ENCODE measurements at places on chromosomes 6 and 20.
A peak's percentile ranks its signal among the peaks of the same experiment; 100 is the strongest.

GRCh38 chr20:46552460-46553420 is 2.3 kb upstream of the OCSTAMP start:
- H3K36me3 ChIP-seq, result no peaks in the 10 kb centered on the region
- H3K4me3 ChIP-seq, result no peak overlapping the region
- DNase-seq, result no peak
- no peaks in the 10 kb centered on the region for H3K4me1 ChIP-seq

DNA sequence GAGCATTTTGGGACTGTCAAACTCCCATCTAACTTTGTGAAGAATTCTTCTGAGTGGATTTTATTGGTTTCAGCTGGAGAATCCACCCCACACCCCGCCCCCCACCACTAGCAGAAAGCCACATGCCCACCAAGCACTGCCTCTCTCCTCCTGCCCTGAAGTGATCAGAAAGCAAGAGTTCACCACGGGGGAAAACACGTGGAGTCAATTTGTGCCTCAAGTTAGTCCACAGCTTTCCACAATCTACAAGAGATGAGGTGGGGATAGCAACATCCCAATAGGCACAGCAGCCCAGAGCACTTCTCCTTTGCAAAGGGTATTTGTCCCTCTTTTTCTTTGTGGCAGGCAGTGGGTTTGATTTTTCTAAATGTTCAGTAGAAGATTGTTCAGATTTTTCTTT is 177.3 kb upstream of the NT5E start:
- H3K27me3 ChIP-seq, result no peaks in the 10 kb centered on the region
- no peaks in the 10 kb centered on the region for H3K36me3 ChIP-seq
- no peak overlapping the region for H3K27ac ChIP-seq
- no peak for DNase-seq
- no peak overlapping the region for H3K4me3 ChIP-seq
- no peaks in the 10 kb centered on the region for H3K4me1 ChIP-seq

GRCh38 chr6:6694368-6694780 is 105.9 kb downstream of the LY86 start:
- no peak overlapping the region for H3K4me3 ChIP-seq
- H3K27me3 ChIP-seq, result no peaks in the 10 kb centered on the region
- no peaks in the 10 kb centered on the region for H3K36me3 ChIP-seq
- H3K4me1 ChIP-seq, result no peaks in the 10 kb centered on the region

DNA sequence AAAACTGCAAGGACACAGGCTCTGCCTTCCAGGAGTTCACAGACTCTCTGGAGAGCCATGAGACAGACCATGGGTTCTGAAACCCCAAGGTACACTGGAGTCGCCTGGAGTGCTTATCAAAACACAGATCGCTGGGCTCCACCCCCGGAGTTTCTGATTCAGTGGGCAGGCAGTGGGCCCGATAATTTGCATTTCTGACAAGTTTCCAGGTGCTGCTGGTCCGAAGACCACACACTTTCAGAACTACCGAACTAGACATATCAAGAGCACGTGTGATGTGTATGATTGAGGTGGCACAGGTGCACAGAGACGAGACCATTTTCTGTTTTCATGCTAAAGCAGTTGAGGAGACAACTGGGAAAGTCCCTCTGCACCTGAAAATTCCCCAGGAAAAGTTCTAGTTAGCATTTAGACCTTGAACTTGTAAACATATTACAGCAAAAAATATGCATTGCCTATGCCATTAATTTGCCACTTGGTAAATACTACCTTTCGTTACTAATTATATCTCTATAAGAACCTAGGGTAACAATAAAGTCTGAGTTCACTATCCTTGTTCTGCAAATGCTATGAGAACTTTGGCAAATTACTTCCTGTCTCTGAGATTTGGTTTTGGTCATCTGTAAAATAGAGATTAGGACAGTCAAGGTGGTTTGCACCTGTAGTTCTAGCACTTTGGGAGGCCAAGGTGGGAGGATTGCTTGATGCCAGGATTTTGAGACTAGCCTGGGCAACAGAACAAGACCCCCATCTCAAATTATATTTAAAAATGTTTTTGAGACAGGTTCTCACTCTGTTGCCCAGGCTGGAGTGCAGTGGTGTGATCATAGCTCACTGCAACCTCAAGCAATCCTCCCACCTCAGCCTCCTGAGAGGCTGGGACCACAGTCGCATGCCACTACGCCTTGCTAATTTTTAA is 14.3 kb upstream of the PIM1 start:
- no peaks in the 10 kb centered on the region for H3K27me3 ChIP-seq
- no peak for DNase-seq
- no peak overlapping the region for H3K27ac ChIP-seq

- no peaks in the 10 kb centered on the region for H3K4me1 ChIP-seq
- no peaks in the 10 kb centered on the region for H3K27me3 ChIP-seq
- no peak for DNase-seq
- H3K27ac ChIP-seq, result no peak overlapping the region
- H3K36me3 ChIP-seq, result no peaks in the 10 kb centered on the region
Measured at GRCh38 chr20:32914031-32914430, 55.3 kb downstream of the EFCAB8 start.

GRCh38 chr6:143611580-143611979 is 66.2 kb upstream of the PHACTR2 start:
- H3K27me3 ChIP-seq, result no peaks in the 10 kb centered on the region
- no peak overlapping the region for H3K4me3 ChIP-seq
- no peaks in the 10 kb centered on the region for H3K4me1 ChIP-seq
- no peak overlapping the region for H3K27ac ChIP-seq
- no peak for DNase-seq
- no peaks in the 10 kb centered on the region for H3K36me3 ChIP-seq

DNA sequence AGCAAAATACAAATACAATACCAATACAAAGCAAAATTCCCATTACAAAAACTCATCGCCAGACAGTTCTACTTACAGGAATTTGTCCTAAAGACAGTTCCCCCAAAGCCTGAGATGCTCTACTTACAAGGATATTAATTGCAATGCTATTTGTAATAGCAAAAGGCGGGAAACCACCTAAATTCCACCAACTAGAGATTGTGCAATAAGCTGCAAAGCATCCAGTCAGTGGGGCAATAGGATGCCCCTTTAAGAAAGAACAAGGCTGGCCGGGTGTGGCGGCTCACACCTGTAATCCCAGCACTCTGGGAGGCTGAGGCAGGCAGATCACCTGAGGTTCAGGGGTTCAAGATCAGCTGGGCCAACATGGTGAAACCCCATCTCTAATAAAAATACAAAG is 39.1 kb downstream of the FAM209B start:
- no peak overlapping the region for H3K4me3 ChIP-seq
- DNase-seq, result no peak

- H3K27me3 ChIP-seq, result no peaks in the 10 kb centered on the region
- H3K27ac ChIP-seq, result no peak overlapping the region
- no peak overlapping the region for H3K4me3 ChIP-seq
- no peak for DNase-seq
- no peaks in the 10 kb centered on the region for H3K4me1 ChIP-seq
Measured at GRCh38 chr20:37511610-37512275, 9.3 kb upstream of the NNAT start.

GRCh38 chr6:13287104-13287503 is 41.2 kb downstream of the TBC1D7 start:
- no peak for DNase-seq
- H3K27ac ChIP-seq, result no peak overlapping the region
- H3K36me3 ChIP-seq, result no peaks in the 10 kb centered on the region

DNA sequence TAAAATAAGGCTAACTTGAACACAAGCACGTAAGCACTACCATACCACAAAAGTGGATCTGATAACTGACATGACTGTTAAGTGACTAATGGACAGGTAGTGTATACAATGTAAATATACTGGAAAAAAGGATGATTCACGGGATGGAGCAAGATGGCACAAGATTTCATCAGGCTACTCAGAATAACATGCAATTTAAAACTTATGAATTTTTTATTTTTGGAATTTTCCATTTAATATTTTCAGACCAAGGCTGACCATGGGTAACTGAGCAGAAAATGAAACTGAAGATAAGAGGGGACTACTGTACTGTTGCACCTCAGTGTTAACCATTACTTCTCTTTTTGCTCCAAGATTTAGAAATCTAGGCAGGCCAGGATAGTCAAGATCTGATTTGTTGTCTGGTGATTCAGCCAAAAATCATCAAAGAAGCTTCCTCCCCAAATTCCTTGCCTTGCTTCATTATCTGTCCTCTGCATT is 45.4 kb downstream of the TPBG start:
- no peak overlapping the region for H3K27ac ChIP-seq
- no peaks in the 10 kb centered on the region for H3K27me3 ChIP-seq
- no peaks in the 10 kb centered on the region for H3K4me1 ChIP-seq
- no peaks in the 10 kb centered on the region for H3K36me3 ChIP-seq

DNA sequence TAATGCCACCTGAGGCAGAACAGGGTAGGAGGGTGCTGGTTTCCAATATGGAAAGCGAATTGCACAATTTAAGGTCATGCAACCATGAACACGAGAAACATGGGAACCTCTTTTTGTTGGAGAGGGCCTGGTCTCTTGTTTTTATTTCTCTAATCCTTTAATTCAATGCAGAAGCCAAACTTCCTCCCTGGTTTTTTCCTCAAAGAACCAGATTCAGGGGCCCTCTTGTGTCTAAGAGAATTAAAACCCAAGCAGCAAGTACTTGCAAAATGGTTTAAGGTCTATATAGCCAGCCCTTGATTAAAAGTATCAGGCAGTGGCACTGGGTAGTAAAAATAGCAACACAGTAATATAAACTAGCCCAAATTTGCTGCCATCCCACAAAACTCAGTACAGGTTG is 19.5 kb downstream of the GSTA4 start:
- DNase-seq, result no peak
- H3K4me1 ChIP-seq, result no peaks in the 10 kb centered on the region
- no peak overlapping the region for H3K4me3 ChIP-seq
- no peaks in the 10 kb centered on the region for H3K27me3 ChIP-seq

- no peaks in the 10 kb centered on the region for H3K4me1 ChIP-seq
- H3K36me3 ChIP-seq, result no peaks in the 10 kb centered on the region
- H3K27ac ChIP-seq, result no peak overlapping the region
- H3K27me3 ChIP-seq, result no peaks in the 10 kb centered on the region
- no peak overlapping the region for H3K4me3 ChIP-seq
Measured at GRCh38 chr20:33291830-33292355, 8.9 kb downstream of the BPIFB1 start.

DNA sequence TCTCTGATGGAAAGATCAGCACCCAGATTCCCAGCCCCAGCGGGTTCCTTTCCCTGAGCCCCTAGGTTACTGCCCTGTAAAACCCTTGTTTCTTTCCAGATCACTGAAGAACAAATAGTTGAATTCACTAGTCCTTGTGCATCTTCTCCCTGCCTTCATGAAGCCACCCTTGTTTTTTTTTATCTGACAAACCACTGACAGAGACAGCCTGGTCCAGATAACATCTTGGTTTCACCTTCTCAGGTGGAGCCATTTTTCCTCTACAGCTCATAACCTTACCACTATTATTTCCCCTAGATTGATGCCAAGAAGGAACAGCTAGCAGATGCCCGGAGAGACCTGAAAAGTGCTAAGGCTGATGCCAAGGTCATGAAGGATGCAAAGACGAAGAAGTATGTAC is 15.9 kb upstream of the PLCG1 start:
- H3K27me3 ChIP-seq, result no peaks in the 10 kb centered on the region
- DNase-seq, result no peak
- no peak overlapping the region for H3K27ac ChIP-seq
- H3K4me3 ChIP-seq, result no peak overlapping the region
- no peaks in the 10 kb centered on the region for H3K36me3 ChIP-seq

DNA sequence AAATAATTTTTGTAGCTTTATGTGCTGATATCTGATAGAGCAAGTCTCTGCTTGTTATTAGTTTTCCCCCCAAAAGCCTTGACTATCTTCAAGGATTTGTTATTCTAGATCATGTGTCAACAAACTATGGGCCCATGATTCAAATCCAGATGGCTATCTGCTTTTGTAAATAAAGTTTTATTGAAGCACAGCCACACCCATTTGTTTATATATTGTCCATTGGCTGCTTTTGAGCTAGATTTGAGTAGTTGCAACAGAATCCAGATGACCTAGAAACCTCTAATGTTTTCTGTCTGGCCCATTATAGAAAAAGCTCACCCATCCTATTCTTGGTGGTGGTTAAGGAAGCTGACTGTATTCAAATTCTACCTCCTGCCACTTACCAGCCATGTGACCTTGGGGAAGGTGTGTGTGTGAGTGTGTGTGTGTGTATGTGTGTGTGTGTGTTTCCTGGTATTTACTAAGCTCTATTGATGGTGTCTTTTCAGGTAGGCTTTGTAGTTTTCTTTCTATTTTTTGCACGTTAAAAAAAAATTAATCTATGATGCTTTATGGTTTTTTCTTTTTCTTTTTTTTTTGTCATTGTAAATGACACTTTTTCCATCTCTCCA is 1.3 kb upstream of the GTSF1L start:
- no peaks in the 10 kb centered on the region for H3K27me3 ChIP-seq
- H3K4me3 ChIP-seq, result no peak overlapping the region
- H3K36me3 ChIP-seq, result no peaks in the 10 kb centered on the region
- H3K4me1 ChIP-seq, result no peaks in the 10 kb centered on the region
- no peak for DNase-seq

DNA sequence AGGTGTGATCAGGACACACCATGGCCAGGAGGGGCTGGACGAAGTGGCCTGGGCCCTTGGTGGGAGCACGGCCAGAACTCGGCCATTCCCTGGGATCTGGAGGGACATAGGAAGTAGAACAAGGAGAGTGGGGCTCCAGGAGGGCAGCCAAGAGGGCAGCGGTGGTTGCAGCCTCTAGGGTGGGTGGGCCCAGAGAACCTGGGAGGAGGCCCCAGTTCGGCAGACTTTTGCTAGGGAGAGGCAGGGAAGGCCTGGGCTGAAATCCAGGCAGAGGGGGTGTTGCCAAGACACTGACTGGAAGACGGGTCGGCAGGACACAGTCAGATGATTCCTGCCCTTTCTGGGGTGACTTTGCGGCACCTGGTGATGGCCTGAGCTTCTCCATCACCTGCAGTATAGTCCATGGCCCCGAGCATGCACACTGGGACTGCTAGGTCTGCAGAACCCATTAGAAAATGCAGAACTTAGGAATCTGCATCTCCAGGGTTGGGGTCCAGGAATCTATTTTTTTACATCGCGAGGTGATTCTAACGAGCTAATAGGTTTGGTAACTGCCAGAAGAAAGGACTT is 224.8 kb downstream of the SYNDIG1 start:
- no peaks in the 10 kb centered on the region for H3K27me3 ChIP-seq
- peak overlapping the region; percentile 50 for H3K27ac ChIP-seq
- no peak overlapping the region for H3K4me3 ChIP-seq
- H3K36me3 ChIP-seq, result no peaks in the 10 kb centered on the region
- no peaks in the 10 kb centered on the region for H3K4me1 ChIP-seq
- no peak for DNase-seq

DNA sequence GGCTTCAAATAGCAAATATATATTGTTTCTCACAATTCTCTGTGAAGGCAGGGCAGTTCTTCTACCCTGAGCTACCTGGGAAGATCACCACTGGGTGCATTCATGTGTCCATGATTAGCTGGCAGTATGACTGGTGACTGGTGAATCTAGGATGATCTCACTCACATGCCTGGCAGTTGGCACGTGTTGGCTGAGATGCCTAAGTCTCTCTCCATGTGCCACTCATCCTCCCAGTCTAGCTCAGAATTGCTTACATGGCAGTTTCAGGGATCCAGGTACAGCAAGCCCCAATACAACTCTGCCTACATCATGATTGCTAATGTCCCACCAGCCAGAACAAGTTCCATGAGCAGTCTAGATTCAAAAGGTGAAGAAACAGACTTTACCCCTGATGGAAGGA is 346.8 kb upstream of the CNR1 start:
- no peaks in the 10 kb centered on the region for H3K36me3 ChIP-seq
- H3K27me3 ChIP-seq, result no peaks in the 10 kb centered on the region
- no peak for DNase-seq
- H3K4me1 ChIP-seq, result no peaks in the 10 kb centered on the region

All from uterus (tissue), 4 donors.